EL (cell line): ENCODE measurements at places on chromosomes 12 and 14.

GRCh38 chr14:50533806-50534205 is 1.4 kb upstream of the MAP4K5 start:
- peak; percentile 39 for DNase-seq

GRCh38 chr14:99230208-99231151 is 41.5 kb downstream of the BCL11B start:
- no peak for DNase-seq

DNA sequence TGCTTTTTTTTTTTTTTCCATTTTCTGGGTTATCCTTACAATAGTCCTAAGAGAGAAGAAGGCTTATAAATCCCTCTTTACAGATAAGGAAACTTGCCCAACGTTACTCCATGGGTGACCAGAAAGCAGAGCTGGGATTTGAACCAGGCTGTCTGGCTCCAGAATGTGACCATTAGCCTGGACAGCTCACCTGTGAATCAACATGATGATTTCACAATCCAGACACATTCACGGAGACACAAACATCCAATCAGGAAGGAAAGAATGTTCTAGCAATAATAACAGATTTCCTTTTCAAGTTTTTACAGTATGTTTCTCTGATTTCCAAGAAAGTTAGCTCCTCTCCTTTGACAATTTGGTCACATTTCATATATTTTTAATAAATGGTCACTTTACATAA is 118.3 kb downstream of the GALC start:
- no peak for DNase-seq

DNA sequence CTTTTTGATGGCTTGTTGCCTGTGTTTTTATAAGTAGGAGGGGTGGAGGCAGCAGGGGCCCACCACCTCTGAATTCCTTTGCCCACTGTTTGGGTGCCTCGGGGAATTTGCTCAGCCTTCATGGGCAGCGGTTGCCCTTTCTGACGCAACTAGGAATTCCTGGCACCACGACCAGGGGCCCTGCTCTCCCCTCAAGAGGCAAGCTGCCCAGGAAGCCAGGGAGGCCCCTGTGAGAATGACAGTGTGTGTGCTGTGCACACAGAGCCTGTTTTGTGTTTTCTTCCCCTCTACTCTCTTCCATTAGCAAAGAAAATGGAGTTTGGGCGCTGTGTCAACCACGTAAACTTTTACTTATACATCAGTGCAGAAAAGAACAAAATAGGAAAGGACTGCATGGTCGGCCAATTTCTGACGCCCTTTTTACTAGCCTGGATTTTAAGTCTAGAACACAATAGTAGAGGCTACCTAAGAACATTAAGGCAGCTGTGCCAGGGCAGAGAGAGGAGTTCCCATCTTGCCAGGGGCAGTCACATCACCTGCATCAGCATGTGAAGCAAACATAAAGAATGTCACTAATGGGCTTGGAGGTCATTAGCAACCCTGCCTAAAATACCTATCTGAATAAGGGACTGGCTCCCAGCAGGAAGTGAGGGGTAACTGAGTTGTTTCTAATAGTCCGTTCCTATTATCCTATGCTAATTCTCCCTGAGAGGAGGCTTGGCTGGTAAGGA is 17.9 kb upstream of the PTGR2 start:
- peak; percentile 78 for DNase-seq

- DNase-seq = no peak
Measured at GRCh38 chr12:31627456-31628054, 31.9 kb upstream of the ETFBKMT start.

DNA sequence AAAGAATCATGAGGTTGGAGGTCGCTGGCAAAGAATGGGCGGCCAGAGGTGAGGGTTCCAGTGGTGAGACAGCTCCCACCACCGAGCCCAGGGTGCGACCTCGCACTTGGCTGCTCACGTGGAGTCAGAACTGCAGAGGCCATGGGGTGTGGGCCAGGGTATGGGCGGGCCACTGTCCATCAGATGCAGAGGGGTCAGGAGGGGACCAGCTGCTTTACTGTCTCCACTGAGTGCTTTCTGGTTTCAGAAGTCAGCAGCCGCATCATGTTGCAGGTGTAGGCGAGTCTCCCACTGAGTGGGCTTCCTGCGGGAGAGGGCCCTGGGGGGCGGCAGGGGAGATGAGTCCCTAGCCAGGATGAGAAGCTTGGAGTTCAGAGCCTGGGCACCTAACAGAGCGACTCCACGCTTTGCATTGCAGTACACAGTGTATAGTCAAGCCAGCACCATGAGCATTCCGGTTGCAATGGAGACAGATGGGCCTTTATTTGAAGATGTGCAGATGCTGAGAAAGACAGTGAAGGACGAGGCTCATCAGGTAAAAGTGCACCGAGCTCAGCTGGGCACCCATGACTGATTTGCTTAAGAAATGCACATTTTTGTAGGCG is 46.9 kb upstream of the DYNC1H1 start:
- DNase-seq = no peak

GRCh38 chr12:125284945-125285685 is 219.9 kb downstream of the AACS start:
- DNase-seq = no peak

- no peak for DNase-seq
Measured at GRCh38 chr12:131347345-131347714, 363.6 kb upstream of the SFSWAP start.

DNA sequence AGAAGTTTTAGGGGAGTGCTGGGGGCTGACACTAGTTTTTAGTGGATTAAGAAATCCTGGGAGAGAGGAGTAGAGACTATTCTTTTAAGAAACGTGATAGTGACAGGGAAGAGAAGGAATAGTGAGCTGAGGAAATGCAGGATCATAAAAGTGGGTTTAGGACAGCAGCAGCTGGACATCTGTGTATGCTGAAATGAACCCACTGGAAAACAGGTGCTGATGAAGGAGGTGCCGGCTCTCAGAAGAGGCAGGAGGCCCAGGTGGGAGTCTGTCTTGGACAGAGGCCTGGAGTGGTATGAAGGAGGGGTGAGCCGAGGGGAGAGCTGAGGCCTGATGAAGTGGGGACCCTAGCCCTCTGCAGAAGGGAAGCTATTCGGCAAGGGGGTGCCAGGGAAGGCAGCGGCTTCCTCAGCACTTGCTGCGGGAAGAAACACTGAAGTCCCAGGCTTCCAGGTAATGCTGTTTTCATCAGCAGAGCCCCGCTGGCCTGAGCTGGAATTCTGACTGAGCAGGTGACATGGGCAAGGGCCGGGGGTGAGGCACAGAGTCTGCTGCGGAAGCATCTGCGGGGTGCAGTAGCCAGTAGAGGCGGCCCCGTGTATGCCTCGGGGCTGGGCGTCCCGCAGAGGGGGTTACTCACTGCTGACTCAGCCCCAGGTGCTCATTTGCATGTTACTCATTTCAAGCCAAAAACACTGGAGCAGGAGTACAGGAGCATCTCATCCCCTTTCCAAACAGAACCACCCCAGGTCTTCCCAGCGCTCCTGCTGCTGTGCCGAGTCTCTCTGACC is 89.7 kb downstream of the TMCC3 start:
- peak; percentile 56 for DNase-seq

GRCh38 chr14:96059519-96060135 is 20.5 kb downstream of the C14orf132 start:
- DNase-seq = no peak

- peak; percentile 46 for DNase-seq
Measured at GRCh38 chr12:101925935-101926334, 48.6 kb downstream of the DRAM1 start.

DNA sequence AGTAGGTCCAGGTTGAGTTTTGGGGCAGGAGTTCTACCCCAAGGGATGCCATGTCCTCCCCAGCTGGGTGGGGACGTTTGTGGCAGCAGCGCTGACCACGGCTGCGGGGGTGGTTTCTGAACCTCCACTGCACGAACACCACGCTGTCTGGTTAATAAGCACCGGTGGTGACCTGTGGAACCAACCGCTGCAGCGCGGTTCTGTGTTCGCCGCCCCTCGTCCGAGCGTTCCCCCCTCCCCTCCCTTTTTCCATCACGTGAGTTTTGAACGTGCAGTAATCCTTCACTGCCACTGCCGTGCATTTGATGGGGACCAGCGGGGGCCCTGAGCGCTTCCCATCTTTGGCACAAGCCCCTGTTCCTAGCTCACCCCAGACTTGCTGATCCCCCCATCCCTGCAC is 6.4 kb upstream of the ADSS1 start:
- DNase-seq = no peak

DNA sequence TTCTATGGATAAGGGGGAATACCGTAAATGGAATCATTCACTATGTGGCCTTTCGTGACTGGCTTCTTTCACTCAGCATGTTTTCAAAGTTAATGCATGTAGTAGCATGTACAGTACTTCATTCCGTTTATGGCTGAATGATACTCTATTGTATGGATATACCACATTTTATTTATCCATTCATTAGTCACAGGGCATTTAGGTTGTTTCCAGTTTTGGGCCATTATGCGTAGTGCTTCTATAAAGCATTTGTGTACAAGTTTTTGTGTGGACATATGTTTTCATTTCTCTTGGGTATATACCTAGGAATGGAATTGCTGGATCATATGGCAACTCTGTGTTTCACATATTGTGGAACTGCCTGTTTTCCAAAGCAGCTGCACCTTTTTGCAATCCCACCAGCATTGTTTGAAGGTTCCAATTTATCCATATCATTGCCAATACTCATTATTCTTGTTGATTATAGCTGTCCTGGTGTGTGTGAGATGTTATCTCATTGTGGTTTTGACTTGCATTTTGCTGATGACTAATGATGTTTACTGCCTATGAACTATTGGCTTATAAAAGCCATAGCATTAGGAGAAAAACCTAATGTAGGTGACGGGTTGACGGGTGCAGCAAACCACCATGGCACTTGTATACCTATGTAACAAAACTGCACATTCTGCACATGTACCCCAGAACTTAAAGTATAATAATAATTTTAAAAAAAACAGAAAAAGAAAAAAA is 45.5 kb downstream of the ATF7IP start:
- DNase-seq = peak; percentile 23

GRCh38 chr12:65263777-65264176 is 14.7 kb upstream of the MSRB3 start:
- DNase-seq = no peak

GRCh38 chr14:96847451-96847850 is 50.3 kb downstream of the VRK1 start:
- no peak for DNase-seq

GRCh38 chr12:9626291-9626690 is 18.6 kb upstream of the KLRB1 start:
- DNase-seq = no peak

DNA sequence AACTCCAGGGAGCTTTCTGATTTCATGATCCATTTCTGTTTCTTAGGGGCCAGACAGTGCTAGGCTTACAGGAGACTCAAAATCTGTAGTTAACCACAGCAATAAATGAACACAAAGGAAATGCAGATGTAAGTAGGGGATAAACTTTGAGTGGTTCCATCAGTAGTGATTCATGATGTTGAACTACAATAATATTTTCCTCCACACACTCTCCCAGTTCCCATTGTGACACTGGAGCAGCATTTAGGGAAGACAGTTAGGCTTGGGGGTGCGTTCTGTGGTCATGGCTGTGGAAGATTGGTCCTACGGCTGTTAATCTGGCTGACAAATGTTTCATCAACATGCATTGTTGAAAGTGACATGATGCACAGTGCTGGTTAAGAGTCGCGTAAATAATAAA is 66.9 kb downstream of the HMGA2 start:
- DNase-seq = peak; percentile 61

- peak; percentile 54 for DNase-seq
Measured at GRCh38 chr12:69512820-69513219, 42.6 kb downstream of the FRS2 start.

GRCh38 chr14:75751296-75751695 is 90.2 kb downstream of the TTLL5 start:
- DNase-seq = peak; percentile 63

- peak; percentile 97 for DNase-seq
Measured at GRCh38 chr12:51172515-51173431, at the start of gene TFCP2. TSS of gene TFCP2 (minus strand) at chr12:51173135. CDS start at chr12:51172422, 713 bp downstream.

- DNase-seq = no peak
Measured at GRCh38 chr12:77947746-77948145, 117.1 kb downstream of the NAV3 start.

DNA sequence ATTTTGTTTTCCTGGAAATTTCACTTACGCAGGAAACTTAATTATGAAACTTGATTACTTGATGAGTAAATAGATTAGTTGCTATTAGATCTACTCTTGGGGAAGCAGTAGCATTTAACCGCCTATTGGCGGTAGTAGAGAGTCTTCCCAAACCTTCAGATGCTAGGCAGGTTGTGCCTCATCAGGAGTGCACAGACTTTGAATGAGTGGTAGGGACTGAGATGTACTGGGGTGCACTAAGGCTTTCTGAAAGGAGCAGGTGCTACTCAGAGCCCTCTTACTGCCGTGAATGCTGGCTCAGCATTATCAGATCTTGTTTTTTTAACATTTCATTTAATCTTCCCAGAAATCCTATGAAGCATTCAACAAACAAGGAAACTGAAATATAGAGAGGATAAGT is 7.7 kb downstream of the GATC start:
- peak; percentile 32 for DNase-seq

DNA sequence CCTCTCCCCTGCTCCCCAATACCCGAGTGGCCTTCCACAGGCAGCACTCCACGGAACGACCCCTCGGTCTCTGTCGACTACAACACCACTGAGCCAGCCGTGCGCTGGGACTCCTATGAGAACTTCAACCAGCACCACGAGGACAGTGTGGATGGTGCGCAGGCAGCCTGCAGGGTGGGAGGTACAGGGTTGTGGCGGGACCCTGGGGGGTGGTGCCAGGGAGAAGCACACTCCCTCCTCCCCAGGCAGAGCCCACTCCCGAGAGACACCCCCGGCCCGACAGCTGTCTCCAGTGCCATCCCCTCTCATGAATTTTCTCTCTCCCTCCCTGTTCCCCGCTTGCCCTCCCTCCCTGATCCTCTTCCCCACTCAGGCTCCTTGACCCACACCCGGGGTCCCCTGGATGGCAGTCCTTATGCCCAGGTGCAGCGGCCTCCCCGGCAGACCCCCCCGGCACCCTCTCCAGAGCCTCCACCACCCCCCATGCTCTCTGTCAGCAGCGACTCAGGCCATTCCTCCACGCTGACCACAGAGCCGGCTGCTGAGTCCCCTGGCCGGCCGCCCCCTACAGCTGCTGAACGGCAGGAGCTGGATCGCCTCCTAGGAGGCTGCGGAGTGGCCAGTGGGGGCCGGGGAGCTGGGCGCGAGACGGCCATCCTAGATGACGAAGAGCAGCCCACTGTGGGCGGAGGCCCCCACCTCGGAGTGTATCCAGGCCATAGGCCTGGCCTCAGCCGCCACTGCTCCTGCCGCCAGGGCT is 9.0 kb downstream of the TNS2 start:
- DNase-seq = no peak

DNA sequence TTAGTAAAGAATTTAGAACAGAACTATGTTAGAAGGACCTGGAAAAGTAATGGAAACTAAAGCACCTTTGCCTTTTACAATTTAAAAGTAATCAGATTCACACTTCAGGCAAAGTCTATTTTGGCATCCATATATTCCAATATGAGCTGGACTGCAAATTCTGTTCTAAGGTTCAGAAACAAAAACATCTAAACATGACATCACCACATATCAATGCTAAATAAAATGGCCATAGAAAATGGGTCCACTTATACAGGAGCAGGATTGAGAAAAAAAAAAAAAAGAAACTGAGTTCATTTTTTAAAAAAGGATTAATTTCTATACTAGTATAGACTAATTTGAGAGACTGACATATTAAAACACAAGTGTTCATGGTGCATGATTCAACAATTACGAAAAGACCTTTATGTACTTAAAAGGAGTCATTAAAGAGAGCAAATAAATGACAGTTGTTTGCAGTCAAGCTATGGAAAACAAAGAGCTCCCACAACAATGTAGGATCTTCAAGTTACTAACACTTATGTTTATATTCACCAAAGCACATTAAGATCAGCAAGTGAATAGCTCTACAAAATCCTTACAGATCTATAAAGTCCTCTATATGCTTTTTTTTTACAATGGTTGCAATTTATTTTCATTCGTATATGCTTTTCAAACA is 45.7 kb downstream of the DICER1 start:
- DNase-seq = no peak
